ENCODE measurements at places on chromosomes 2 and 18.

DNA sequence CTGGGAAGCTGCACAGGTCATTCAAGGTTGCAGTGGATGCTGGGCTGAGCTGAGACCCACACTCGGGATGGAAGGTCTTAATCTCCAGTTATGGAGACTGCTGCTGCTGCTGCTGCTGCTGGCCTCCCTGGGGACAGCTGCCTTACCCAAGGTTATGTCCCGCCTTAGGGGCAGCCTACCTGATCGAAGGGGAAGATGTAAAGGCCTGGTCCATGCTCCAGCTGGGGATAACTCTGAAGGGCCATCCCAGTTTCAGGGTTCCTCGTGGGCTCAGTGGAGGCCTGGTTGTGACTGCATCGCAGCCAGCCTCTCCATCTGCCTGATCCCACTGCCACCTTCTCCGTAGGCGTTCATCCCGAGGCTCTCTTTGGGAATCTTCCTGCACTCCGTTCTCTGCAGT lies 33.0 kb downstream of the RHOB start:
- DNase-seq, result no peak

DNA sequence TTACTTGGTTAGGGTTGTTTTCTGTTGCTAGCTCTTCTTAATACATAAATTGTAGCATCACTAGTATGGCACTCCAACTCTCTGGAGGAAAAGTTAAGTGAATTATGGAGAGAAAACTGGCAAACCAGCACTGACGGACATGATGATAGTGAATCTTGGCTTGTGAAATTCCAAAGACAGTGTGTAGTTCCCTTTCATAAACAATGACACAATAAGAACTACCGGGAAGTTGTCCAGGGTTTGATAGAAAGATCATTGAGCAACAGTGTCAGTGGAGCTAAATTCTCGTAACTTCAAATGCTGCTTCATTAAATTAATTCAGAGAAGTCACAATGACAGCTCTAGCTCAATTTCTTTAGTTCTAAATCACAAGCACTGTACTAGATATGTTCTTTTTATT lies 66.5 kb downstream of the RIT2 start:
- DNase-seq, result no peak

DNA sequence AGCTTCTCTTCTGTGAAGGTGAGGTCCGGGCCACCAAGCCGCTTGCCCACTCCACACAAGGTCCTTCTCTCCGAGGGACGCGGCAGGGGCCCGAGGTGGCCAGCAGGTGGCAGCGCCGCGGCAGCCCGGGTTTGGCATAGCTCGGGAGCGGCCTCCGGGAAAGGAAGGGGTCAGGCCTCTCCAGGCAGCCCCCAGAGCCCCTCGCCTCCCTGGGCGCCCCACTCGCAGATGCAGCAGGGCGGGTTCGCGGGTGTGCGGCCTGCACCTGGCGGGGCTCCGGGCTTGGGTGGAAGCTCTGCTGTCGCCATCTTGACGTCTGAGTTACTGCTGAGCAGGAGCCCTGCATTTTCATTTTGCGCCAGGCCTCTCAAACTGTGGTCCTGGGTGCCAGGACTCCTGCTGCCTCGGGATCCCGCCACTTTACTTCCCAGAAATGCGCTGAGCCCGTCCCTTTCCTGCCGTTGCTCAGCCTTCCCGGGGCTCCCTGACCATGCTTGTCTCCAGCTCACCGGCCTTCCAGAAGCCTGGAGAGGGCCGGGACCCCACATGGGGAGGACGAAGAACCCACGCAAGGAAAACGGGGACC lies 18.6 kb upstream of the NCL start:
- DNase-seq, result peak; percentile 24

GRCh38 chr2:220619525-220620220 lies 952.4 kb downstream of the EPHA4 start:
- no peak for DNase-seq

DNA sequence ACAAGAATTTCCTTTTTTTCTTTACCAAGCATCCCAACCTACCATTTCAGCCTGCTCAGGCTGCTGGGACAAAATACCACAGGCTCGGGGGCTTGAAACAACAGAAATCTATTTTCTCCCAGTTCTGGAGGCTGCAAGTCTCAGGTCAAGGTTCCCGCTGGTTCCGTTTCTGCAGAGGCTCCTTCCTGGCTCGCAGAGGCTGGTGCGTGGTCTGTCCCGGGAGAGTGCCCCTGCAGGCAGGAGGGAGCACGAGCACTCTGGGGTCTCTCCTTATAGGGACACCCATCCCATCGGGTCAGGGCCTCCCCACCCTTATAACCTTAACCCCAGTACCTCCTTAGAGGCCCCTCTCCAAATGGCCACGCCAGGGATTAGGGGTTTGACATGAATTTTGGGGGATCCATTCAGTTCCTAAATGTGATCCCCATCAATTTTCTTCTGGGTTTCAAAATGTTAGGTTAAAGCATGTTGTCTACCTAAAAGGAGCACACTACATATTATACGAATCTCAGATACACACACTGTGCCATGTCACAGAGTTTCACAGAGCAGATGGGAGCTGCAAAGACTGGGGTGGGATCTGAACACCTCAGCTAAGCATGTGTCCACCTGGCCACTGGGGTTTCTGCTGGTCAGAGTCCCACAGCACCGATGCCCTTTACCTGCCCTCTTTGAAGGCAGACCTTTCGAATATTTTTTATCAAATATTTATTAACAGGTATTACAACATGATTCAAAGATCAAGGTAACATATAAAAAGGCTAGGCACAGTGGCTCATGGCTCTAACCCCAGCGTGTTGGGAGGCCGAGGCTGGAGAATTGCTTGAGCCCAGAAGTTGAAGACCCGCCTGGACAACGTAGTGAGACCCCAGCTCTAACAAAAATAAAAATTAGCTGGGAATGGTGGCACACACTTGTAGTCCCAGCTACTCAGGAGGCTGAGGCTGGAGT lies 17.6 kb upstream of the ADI1 start:
- DNase-seq, result no peak

- no peak for DNase-seq
These were observed 406.3 kb upstream of the HS6ST1 start for GRCh38 chr2:128724972-128725371.

DNA sequence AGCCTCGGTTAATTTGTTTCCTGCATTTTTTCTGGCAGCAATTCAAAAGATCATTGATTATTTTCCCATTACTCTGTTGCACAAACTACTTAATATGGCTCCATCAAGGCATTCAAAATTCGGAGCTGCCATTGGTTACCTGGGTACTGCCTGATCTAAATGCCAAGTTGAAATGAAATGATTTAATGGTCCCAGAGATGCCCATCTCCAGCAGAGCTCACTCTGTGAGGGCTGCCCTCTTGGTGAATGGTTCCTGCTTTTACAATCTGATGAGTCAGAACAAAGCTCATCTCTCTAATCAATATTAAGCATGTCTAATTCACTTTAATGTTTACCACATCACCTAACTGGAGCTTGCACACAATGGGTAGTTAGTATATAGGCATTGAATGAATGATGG lies 126.1 kb downstream of the CTNNA2 start:
- no peak for DNase-seq

GRCh38 chr2:238466243-238466756 lies 39.6 kb downstream of the ASB1 start:
- DNase-seq, result no peak

DNA sequence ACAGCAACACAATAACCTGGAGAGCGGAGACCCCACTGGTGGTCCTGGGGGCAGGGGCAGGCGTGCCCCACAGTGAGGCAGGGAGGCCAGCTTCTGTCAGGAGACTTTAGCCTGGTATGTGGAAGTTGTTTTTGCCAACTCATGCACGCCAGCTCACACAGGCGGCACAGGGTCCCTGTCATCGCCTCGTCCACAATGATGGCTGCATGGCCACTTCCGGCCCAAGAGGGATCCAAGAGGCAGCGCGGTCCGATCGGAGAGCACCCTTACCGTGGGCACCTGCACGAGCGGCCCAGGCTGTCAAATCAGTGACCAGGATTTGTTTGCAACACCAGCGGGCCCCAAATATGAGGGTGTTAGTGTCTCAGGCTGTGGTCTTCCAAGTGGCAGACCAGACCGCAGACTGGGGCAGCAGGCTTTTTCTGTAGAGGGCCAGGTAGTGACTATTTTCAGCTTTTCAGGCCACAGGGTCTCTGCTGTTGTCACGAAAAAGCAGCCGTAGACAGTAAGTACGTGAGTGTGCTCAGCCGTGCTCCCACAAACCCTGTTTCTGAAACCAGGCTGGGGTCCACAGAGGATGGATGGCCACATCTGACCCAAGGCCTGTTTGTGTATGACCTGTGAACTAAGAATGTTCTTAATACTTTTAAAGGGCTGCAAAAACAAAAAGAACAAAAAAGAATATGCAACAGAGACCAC lies 21.2 kb downstream of the SNED1 start:
- no peak for DNase-seq

GRCh38 chr18:50152900-50153299 lies 42.0 kb downstream of the MYO5B start:
- no peak for DNase-seq

- DNase-seq, result no peak
These were observed 25.8 kb downstream of the KCNJ3 start for GRCh38 chr2:154724194-154724797.

DNA sequence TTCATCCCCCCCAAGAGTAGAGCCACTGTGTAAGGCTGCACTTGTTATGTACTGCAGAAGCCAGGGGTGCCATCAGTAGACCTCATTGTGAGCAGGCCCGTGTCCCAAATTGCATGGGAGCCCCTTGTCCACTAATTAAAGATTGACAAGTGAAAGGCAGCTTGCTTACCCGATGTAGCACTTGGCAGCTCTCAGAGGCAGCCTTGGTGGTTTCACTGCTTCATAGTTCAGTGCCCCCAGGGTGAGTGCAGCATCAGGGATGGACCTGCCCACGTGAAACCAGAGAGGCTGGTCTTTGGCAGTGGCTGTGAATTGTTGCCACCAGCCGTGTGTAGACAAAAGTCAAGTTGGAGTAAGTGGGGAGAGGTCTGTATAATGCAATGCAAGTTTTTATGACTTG lies 13.3 kb downstream of the TUBB6 start:
- DNase-seq, result no peak

GRCh38 chr18:14174706-14175085 lies 42.5 kb upstream of the ZNF519 start:
- no peak for DNase-seq

DNA sequence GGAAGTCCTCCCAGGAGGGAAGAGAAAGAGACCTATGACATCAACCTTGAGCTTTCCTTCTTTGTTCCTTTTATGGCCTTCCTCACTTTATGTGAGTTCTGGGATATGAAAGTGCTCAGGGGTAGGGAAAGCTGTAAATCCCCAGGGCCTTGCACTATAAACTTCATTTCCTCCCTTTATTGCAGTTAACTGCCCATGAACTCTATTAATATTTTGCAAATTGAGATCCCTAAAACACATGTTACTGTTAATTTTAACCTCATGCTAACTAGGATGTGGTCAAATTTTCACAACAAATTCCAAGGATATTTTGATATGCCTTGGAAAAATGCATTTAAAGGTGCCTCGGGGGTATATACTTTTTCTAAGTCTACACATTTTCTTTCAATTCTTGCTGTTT lies 359.9 kb downstream of the OSR1 start:
- no peak for DNase-seq

- DNase-seq, result peak; percentile 59
These were observed 711 bp downstream of the DOK6 start for GRCh38 chr18:69401226-69401971.

- no peak for DNase-seq
These were observed 258.5 kb upstream of the REV1 start for GRCh38 chr2:99748344-99748743.

GRCh38 chr2:166536111-166536510 lies 42.1 kb upstream of the SCN7A start:
- DNase-seq, result no peak

DNA sequence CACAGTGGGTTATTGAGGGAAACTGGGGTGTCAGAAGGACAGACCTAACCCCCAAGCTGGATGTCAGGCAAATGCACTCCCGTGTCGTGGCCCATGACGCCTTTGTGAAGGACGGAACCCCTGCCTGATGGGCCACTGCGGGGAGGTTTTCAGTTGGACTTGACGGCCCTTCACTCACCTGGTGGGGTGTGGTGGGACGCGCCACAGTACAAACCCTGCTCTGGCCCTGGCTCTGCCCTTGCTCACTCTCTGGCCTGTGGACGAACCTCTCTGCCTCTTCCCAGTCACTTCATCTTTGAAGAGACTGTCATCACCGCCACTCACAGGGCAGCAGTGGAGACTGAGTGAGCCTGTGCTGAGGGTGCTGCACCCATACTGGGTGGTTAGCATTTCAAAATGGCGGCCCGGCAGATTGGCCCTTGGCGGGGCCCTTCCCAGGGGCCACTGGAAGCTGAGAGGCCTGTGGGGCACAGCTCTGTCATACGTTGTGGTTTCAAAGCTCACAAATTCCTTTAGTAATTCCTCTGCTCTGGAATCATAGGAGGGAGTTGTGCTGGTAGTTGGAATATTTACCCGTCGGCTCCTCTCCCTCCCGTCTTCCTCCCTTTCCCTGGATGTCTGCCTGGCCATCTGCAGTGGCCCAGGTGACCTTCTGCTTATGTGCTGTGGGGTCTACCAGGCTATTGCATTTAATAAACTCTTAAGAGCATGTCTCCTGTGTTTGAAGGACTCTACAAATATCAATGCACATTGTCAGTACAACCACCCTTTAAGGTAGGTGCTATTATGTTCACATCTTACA lies 200.6 kb downstream of the CTIF start:
- no peak for DNase-seq

DNA sequence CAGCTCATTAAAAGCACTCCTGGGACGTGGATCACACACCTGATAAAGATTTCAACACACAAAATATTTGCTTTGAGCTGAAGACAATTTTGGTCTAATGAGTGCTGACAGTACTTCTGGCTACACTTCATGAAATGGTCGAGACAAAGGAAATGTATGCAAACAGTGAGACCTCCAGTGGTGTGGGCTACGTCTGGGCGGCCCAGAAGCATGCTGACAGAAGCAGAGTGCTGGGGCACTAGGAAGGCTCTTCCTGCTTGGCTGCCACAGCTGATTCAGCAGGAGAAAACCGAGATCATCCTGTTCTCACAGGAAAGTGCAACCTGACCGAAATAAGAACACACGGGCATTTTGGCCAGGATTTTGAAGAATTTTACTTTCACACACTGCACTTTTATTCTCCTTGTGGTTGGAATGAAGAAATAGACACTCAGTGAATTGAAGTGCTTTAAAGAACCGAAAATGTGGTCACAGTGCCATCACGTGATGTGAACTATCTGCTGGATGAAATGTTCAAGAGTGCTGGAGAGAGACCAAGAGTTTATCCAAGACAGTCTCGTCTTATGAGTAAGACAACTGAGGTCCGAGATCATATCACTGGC lies 149.5 kb downstream of the CCBE1 start:
- DNase-seq, result no peak

All from NCI-H446 (cell line).